ENCODE measurements at places on chromosomes 1 and 21.

- no peak for DNase-seq
Observed at GRCh38 chr1:113141650-113142473, 68.9 kb downstream of the LRIG2 start.

GRCh38 chr1:89298461-89298860 is 25.8 kb upstream of the GBP5 start:
- DNase-seq, result no peak

DNA sequence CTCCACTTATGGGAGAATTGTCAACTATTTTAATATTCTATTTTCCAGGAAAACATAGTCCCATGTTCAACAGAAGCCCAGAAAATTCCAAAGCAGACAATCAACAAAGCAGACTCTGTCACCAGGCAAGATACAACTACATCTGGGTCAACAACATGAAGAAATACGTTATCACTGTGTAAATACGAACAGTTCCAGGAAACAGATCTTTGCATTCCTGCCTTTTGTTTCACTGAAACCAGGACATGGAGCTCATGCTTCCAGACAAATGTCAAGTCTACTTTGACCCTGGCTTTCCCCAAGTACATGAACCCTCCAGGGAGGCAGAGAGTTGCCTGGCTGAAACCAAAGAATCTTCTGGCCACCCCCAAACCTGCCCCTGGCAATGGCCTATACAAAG is 106.7 kb downstream of the SETD4 start:
- DNase-seq, result no peak

DNA sequence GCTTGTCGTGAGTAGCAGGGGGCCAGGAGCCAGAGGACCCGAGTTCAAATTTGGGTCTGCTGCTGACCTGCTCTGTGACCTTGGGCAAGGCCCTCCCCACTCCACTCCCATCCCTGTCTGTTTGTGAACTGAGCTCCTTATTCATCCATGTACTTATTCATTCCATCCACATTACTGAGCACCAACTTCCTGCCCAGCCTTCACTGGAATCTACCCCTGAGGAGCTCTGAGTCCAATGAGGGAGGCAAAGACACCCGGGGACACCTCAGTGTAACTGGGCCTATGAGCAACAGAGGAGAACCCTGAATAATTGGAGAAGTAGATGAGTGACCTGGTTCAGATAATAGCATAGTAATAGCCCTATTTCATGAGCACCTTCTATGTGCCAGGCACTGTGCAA is 8.9 kb downstream of the BSND start:
- no peak for DNase-seq

DNA sequence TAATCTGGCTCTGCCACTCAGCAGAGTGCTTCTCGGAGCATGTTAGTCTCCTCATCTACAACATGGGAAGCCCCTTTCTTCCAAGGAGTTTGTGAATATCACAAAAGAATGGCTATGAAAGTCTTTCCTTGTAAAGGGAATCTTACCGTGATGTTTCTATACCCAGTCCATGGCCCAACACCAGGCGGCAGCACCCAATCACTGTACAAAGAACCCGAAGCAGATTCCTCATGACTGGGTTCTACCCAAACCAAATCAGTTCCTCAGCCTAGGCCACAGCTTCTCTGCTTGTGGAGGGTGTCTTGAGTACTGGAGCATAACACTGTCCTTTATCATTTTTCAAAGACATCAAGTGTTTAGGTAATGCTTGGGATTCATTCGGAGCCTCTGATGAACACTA is 16.6 kb upstream of the SLFNL1 start:
- DNase-seq, result no peak

GRCh38 chr1:9882296-9882944 is 27.6 kb downstream of the CTNNBIP1 start:
- no peak for DNase-seq

GRCh38 chr1:223189903-223190724 is 47.1 kb upstream of the TLR5 start:
- no peak for DNase-seq

GRCh38 chr1:56137521-56138505 is 441.6 kb downstream of the PLPP3 start:
- DNase-seq, result no peak

- no peak for DNase-seq
Observed at GRCh38 chr1:12059226-12059625, 3.9 kb upstream of the TNFRSF8 start.

DNA sequence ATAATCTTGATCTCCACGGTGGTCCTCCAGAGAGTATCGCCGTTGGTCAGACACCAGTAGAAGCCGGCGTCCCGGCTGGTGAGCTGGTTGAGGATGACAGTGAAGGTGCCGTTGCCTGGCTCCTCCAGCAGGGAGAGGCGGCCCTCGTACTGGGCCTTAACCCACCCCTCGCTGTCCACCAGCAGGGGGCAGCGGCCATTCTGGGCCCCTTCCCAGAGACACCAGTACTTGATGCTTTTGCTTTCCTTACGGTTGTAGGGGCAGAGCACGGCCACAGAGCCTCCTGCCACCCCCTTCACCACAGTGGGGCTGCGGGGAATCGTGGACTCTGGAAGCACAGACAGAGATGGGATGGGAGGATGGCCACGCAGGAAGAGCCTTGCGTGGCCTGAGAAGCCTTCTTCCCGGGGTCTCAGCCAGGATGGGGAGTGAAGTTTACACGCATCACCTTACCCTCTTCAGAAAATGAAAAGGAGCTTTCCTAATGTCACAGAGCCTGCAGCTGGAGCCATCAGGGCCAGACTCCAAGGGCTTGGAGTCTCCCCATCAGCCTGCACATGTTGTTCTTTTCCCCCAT is 10.7 kb downstream of the PIGR start:
- peak; percentile 30 for DNase-seq

GRCh38 chr1:27592931-27593677 is 10.8 kb downstream of the AHDC1 start:
- DNase-seq, result no peak

DNA sequence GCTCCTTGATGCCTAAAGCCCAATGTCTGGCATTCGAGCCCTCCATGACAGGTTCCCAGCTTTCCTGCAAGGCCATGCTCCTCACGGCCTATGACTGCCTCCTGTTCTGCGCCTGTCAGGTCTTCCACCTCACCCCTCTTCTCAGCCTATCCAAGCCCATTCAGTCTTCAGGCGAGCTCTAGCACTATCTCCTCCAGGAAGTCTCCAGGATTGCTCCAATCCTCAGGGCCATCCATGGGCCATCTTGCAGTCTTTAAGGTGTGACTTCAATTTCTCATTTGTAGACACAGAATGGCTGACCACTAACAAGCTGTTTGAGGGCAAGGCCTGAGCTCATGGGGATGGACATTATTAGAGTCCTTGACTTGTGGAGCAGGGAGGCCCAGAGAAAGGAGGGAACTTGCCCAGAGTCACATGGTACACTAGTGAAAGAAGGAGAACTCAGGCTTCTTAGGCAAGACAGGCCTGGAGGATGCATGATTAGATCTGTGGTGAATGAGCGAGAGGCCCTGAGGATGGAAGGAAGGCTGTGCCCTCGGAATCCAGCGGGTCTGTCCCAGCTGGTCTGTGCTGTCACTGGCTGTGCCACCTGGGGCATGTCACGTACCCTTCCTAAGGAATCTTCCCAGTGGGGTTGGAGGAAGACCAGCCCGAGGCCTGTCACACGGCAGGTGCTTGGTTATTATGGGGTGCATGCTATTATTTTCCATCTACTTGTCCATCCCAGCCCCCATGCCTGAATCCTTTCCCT is 1.2 kb upstream of the ACOT11 start:
- DNase-seq, result no peak

DNA sequence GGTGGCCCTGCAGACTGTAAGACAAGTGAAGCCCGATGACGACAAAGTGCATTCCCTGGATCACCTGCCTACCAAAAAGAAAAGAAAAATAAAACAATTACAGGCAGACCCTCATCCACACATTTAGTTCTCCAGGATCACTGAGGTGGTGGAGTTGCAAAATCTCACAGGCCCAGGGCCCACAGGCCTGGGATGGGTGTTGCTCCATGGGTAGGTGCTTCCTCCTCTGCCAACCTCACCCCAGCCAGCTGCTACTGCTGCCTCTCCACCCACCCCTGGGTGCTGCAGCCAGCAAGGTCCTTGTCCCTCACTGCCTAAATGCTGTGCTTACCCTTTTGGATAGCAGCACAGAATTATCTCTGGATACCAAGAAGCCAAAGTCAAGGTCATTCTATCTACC is 146.4 kb upstream of the GALNT2 start:
- DNase-seq, result no peak

GRCh38 chr1:173410133-173410793 is 66.9 kb upstream of the PRDX6 start:
- DNase-seq, result no peak

DNA sequence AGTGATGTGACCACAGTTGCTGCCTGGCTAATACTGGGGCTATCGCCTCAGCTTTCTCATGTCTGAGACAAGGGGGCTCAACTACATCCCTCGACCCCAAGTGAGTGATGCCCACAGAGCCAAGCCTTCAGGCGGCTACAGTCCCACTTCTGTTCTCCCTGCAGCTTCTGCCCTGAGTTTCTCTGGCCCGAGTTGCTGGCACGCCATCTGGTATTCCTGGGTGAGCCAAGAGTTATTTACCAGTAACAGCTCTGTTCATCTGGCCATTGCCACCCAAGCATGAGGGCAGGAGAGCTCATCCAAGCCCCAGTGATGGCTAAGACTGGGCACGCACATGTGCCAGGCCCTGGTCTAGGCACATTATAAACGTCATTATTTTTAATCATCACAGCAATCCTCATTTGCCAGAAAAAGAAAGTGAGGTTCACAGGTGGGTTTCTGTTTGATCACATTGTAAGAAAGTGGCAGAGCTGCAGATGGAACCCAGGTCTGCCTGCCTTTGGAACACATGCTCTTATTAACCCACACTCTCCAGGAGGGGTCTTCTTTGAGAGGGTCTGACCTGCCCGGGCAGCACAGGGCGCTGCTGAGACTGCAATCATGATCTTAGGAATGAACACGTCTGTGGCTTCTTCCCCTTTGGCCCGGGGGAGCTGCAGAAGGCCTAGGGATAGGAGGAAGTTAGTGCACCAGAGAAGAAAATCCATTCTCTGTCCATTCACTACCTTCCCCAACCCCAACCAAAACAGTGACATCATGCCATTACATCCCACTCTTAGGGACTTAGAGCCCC is 27.5 kb downstream of the KCND3 start:
- no peak for DNase-seq

DNA sequence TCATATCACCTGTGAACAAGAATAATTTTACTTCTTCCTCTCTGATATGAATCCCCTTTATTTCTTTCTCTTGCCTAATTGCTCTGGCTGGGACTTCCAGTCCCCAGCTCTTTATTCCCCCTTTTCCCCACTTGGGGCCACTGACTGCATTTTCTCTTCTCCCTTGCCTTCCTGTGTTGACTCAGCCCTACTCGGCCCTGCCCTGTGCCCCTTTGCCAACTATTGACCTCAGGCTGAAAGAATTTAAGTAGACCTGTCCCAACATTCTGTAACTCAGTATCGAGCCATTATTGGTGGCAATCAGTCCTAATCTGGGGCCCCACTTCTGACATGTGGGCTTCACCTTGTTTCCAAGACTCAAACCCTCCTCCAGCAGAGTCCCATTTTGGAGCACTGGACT is 60.6 kb upstream of the STUM start:
- DNase-seq, result no peak

DNA sequence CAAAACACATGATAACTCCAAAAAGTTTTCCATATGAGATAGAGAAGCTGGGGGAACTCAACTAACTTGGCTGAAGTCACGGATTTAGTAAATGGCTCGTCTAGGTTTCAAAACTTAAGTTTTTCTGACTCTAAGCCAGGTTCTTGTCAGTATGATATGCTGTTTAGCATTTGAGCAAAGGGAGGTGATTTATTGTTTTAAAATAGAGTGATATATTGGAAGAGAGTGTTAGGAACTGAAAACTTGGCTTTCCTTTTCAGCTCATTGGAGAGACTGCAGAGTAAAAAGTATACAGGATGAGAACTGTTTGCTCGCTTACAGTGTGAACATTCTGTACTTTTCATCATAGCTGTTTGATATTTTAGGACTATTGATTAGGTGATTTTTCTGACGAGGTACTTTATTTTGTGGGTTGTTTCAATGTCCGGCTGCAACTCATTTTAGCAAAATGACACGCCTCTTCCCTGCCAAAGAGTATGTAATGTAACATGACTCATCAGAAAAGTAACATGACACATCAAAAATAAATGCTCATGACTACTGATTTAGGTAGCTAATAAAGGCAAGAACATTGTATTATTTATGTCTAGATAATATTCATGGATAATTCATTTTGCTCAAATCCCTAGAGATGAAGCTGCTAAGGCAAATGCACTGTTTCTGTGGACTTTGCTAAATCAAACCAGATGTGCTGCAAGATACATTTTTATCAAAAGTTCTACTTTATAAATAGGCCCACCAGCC is 355.1 kb downstream of the GPATCH2 start:
- DNase-seq, result no peak

GRCh38 chr1:184395937-184396480 is 9.2 kb downstream of the C1orf21 start:
- DNase-seq, result no peak

DNA sequence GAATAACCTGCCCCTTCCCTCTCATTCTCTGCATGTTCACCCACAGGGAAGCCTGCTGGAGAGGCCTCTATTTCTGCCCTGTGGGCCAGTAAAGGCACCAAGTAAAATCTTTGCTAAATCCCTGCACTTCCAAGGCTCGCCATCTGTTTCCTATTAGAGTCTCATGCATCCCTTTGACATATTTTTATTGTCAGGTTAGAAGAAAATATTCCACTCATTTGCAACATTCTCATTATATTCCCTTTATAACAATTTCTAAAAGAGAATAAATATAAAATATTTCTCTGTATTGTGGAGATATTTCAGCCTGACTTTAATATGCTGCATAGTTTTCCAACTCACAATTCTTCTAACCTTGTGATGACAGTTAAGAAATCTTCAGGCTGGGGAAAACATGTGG is 340.4 kb upstream of the VAMP3 start:
- no peak for DNase-seq

- DNase-seq, result no peak
Observed at GRCh38 chr1:162169031-162169790, 99.7 kb downstream of the NOS1AP start.

DNA sequence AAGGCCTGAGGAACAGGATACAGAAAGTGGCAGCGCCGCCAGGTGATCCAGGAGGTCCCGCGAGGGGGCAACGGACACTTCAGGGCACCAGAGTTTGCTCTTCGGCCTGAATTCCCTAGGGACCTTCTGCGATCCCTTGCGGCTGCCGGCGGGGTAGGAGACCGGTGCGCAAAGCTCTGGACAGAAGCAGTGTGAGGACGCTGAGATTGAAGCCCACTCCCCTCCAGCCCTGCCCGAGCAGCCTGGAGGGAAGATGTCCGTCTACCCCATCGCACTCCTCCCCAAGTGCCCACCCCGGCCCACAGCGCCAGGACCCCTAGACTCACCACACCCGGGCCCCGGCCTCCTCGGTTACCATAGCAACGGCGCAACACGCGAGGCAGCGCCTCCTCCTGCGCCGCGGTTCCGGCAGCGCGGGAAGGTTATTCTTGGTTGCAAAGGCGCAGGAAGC is at the start of gene ANKRD45:
TSS of gene ANKRD45 (minus strand) at position 361 of the 451 bp plus-strand sequence. CDS start 10,433 bp downstream, outside the sequence.
- DNase-seq, result peak; percentile 72

- DNase-seq, result no peak
Observed at GRCh38 chr1:22271847-22272801, 129.2 kb upstream of the WNT4 start.

- no peak for DNase-seq
Observed at GRCh38 chr21:34915364-34915841, 133.7 kb downstream of the RUNX1 start.

- DNase-seq, result no peak
Observed at GRCh38 chr1:162946701-162947100, 85.7 kb upstream of the CCDC190 start.

All from NCI-H526 (cell line).